ENCODE measurements at places on chromosomes 16 and 17.

DNA sequence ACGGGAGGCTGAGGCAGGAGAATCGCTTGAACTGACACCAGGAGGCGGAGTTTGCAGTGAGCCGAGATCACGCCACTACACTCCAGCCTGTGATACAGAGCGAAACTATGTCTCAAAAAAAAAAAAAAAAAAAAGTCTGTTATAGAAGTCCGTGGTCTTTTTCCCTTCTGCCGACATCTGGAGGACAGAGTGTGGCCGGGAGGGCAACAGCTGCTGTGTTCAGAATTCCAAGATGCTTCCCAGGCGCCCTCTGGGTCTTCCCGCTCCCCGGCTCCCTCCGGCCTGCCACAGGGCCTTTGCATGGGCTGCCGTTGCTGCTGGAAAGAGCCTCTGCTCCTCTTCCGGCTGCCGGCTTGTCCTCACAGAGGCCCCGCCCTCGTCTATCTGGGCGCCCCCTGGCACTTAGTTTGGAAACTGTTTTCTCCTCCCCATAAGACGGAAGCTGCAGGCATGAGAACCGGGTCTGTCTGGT is 2.4 kb upstream of the CACNA1H start:
- no peak overlapping the region for H3K27ac ChIP-seq
- no peaks in the 10 kb centered on the region for H3K36me3 ChIP-seq
- H3K27me3 ChIP-seq = peaks cover 21% of the 10 kb centered on the region
- peaks cover 8% of the 10 kb centered on the region for H3K4me1 ChIP-seq

DNA sequence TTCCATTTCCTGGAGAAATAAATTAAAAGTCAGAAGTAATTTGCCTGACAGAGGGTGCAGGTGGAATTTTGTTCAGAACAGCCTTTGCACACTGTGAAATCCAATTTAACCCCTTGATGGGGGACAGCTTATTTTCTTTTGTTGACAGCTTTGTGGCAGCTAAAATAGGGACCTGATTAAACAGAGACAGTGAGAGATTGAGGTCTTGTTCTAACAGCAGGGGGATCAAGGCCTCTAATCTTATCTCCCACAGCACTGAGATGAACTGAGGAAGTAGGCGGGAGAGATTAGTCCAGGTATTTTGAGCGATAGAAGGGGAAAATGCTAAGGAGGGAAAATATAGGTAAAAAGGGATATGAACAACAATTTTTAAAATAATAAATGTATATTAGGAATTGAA is 1491.4 kb upstream of the GOT2 start:
- DNase-seq = no peak
- H3K36me3 ChIP-seq = no peaks in the 10 kb centered on the region
- H3K4me3 ChIP-seq = no peak overlapping the region
- H3K27ac ChIP-seq = no peak overlapping the region

DNA sequence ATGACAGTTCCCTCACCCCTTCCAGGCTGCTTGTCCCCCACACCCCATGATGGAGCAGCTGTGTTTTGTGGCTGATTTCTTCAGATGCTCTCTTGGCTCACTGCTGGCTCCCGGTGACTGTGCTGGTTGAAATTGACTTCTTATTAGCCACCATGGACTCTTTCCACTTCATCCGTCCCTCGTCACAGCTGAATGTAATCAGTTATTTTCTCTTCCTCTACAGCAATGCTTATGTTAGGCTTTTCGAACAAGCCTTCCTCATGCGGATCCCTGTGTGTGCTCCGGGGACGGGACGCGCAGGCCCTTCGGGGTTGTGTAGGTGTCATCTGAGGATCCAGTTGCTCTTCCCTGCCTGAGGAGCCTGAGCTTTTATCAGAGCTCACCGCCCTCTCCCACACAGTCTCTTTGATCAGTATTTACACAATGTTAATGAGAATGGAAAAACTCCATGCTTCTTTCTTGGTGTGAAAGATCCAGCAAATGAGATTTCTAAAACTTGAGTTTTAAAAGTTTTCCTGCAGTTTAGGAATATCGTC is 87.5 kb downstream of the RPTOR start:
- H3K4me1 ChIP-seq = peaks cover 10% of the 10 kb centered on the region
- H3K36me3 ChIP-seq = peaks cover 3% of the 10 kb centered on the region
- no peak for DNase-seq
- no peaks in the 10 kb centered on the region for H3K27me3 ChIP-seq

GRCh38 chr17:76452660-76453430 is at the start of gene UBE2O:
Gene UBE2O (minus strand): TSS chr17:76453152. CDS start chr17:76453141, 11 bp downstream.
- H3K4me3 ChIP-seq = peak within 1 kb of the TSS; percentile 80
- H3K4me1 ChIP-seq = peaks cover 20% of the 10 kb centered on the region
- H3K36me3 ChIP-seq = no peaks in the 10 kb centered on the region
- H3K27me3 ChIP-seq = no peaks in the 10 kb centered on the region
- peak within 1 kb of the TSS; percentile 88 for H3K27ac ChIP-seq
- DNase-seq = peak; percentile 94

DNA sequence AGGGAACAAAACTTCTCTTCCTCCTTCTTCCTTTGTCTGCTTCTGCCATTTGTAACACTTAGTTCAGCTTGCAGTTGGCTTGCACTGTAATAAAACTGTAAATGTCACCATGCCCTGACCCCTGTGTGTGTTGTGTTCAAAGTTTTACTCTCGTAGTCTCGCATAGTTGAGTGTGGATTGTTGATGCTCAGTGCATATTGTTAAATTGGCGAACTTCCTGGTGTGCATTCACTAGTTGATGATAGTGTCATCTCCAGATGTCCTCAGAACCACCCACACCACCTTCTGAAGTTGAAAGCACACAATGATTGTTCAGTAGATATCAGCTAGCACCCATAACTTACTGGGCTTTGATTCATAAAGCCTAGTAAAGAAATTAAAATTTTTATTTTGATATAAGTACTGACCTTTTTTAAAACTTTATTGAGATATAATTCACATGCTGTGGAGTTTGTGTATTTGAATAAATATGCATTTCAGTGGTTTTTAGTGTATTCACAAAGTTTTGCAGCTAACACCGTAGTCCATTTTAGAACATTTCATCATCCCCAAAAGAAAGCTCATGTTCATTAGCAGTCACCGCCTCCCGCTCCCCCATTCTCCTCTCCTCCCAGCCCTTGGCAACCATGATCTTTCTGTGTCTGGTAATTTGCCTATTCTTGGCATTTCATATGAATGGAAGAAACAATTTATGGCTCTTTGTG is 25.0 kb downstream of the USP10 start:
- peaks cover 55% of the 10 kb centered on the region for H3K4me1 ChIP-seq
- H3K27ac ChIP-seq = peak overlapping the region; percentile 89
- H3K36me3 ChIP-seq = peaks cover 10% of the 10 kb centered on the region

GRCh38 chr17:67375716-67376115 is 1.4 kb upstream of the PITPNC1 start:
- peaks cover 25% of the 10 kb centered on the region for H3K4me1 ChIP-seq
- H3K36me3 ChIP-seq = no peaks in the 10 kb centered on the region
- peak overlapping the region; percentile 94 for H3K27ac ChIP-seq
- no peaks in the 10 kb centered on the region for H3K27me3 ChIP-seq

GRCh38 chr16:49464877-49465504 is 91.4 kb downstream of the C16orf78 start:
- H3K27ac ChIP-seq = no peak overlapping the region
- peaks cover 61% of the 10 kb centered on the region for H3K27me3 ChIP-seq
- H3K4me3 ChIP-seq = peak overlapping the region; percentile 61
- H3K4me1 ChIP-seq = peaks cover 5% of the 10 kb centered on the region
- peak; percentile 50 for DNase-seq

DNA sequence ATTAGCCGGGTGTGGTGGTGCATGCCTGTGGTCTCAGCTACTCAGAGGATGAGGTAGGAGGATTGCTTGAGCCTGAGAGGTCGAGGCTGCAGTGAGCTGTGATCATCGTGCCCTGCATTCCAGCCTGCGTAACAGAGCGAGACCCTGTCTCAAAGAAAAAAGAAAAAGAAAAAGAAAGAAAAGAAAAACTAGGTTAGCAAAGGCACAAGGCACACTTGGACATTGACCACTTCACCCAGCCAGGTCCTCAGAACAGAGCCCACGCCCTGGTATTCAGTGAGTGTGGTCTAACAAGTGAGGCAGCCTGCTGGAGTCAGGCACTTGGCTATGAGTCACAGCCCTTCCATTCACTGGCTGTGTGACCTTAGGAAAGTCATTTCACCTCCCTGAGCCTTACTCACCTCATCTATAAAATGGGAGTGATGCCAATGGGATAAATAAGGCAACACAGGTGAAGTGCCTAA is 10.4 kb downstream of the MILR1 start:
- H3K4me1 ChIP-seq = peaks cover 2% of the 10 kb centered on the region
- H3K27ac ChIP-seq = no peak overlapping the region
- DNase-seq = no peak
- no peaks in the 10 kb centered on the region for H3K36me3 ChIP-seq
- no peak overlapping the region for H3K4me3 ChIP-seq
- no peaks in the 10 kb centered on the region for H3K27me3 ChIP-seq

- peaks cover 39% of the 10 kb centered on the region for H3K4me1 ChIP-seq
- peak overlapping the region; percentile 8 for H3K4me3 ChIP-seq
- H3K27me3 ChIP-seq = no peaks in the 10 kb centered on the region
- peak overlapping the region; percentile 48 for H3K27ac ChIP-seq
- peaks cover 39% of the 10 kb centered on the region for H3K36me3 ChIP-seq
Observed at GRCh38 chr16:18784917-18785623, 5.1 kb downstream of the RPS15A start.

DNA sequence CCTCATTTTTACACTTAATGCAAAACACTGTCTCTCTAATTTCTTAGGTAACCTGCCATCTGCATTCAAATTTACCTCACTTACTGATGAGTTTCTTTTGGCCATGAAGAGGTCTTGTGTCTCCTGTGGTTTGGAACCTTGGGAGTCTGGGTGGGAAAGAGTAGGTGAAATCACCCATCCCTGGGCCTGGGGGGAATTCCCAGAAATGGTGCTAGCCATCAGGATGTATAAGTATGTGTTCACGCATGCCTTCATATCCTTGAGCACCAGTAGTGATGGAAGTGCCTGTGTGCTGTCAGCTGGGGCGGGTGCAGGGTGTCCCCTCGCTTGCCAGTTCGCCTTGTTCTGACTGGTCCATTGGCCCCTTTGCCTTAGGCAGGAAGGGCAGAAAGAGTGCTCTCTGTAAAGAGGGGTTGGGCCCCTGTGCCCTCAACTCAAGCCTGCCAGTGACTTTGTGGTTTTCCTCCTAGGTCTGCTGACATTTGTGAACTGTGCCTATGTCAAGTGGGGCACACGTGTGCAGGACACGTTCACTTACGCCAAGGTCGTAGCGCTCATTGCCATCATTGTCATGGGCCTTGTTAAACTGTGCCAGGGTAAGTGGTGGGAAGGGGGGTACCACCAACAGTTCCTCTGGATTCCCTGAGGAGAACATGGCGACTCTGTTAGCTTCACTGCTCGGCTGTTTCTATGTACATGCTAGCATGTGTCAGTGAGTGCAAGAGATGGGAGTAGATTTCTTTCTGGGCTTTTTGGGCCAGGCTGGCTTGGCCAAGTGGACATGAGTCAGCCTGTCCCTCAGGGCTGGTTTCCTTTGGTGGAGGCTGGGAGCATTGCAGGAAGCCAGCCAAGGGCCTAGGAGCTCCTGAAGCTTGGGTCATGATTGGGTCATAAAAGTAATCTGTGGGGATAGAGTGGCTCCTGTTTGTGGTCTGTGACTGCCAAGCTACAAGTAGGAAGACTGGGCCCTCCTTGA is 23.2 kb downstream of the SLC7A6OS start:
- H3K36me3 ChIP-seq = peaks cover 23% of the 10 kb centered on the region
- peaks cover 10% of the 10 kb centered on the region for H3K4me1 ChIP-seq
- H3K4me3 ChIP-seq = no peak overlapping the region
- DNase-seq = no peak
- H3K27ac ChIP-seq = no peak overlapping the region

- no peak overlapping the region for H3K4me3 ChIP-seq
- H3K36me3 ChIP-seq = no peaks in the 10 kb centered on the region
- no peaks in the 10 kb centered on the region for H3K4me1 ChIP-seq
- no peak for DNase-seq
- peaks cover 21% of the 10 kb centered on the region for H3K27me3 ChIP-seq
Observed at GRCh38 chr16:79618692-79619050, 18.1 kb upstream of the MAF start.

DNA sequence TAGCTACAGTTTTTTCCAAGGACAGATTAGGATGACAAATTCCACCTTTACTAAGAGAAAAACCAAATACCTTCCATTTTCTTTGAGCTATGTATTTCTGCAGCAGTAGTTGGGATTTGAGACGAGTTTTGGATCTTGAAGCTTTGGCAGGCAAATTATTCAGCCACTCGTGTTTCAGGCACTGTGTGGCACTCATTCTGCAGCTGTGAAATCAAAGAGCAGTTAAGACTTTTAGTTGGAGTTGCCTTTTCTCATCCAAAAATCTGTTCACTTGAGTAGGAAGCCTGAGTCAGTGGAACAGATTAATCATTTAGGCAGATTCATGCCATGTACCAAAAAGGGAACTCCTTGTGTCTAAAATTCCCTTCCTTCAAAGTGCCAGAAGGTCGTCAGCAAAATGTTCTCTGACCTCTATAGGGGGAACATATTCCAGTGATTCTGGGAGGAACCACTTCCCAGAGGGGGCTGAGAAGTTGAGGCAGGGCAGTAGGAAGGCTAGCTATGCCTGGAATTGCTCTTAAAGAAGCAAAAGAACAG is 20.1 kb downstream of the ORC6 start:
- DNase-seq = no peak
- peaks cover 11% of the 10 kb centered on the region for H3K4me1 ChIP-seq
- H3K36me3 ChIP-seq = no peaks in the 10 kb centered on the region

- no peaks in the 10 kb centered on the region for H3K27me3 ChIP-seq
- peaks cover 48% of the 10 kb centered on the region for H3K4me1 ChIP-seq
- H3K27ac ChIP-seq = peak overlapping the region; percentile 64
- peak overlapping the region; percentile 6 for H3K4me3 ChIP-seq
- H3K36me3 ChIP-seq = peaks cover 4% of the 10 kb centered on the region
Observed at GRCh38 chr17:13513039-13513405, 88.7 kb downstream of the HS3ST3A1 start.

DNA sequence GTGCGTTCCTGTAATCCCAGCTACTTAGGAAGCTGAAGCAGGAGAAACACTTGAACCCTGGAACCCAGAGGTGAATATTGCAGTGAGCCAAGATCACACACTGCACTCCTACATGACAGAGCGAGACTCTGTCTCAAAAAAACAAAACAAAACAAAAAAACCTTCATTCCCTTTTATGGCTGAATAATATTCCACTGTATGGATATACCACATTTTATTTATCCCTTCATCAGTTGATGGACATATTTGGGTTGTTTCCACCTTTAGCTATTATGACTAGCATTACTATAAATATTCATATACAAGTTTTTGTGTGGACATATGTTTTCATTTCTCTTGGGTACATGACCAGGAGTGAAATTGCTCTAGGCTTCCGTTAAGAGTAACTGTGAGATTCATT is 30.9 kb upstream of the PRKCA start:
- H3K4me3 ChIP-seq = no peak overlapping the region
- H3K36me3 ChIP-seq = no peaks in the 10 kb centered on the region
- H3K27me3 ChIP-seq = peaks cover 2% of the 10 kb centered on the region

DNA sequence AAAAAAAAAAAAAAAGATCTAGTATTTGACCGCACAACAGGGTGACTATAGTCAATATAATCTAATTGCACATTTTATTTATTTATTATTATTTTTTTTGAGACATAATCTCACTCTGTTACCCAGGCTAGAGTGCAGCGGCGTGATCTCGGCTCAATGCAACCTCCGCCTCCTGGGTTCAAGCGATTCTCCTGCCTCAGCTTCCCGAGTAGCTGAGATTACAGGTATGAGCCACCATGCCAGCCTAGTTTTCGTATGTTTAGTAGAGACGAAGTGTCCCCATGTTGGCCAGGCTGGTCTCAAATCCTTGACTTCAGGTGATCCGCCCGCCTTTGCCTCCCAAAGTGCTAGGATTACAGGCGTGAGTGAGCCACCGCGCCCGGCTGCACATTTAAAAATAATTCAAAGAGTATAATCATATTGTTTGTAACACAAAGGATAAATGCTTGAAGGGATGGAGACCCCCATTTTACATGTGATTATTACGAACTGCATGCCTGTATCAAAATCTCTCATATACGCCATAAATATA is 794 bp downstream of the ANKS3 start:
- H3K4me3 ChIP-seq = peak overlapping the region; percentile 93
- H3K27ac ChIP-seq = peak overlapping the region; percentile 94
- peaks cover 13% of the 10 kb centered on the region for H3K4me1 ChIP-seq
- DNase-seq = no peak
